ENCODE measurements at places on chromosomes 12 and 14. TPM values are rescaled to one million over a fixed set of nuclear protein-coding genes. Genes with fewer than 3 reads are reported as not detected.

DNA sequence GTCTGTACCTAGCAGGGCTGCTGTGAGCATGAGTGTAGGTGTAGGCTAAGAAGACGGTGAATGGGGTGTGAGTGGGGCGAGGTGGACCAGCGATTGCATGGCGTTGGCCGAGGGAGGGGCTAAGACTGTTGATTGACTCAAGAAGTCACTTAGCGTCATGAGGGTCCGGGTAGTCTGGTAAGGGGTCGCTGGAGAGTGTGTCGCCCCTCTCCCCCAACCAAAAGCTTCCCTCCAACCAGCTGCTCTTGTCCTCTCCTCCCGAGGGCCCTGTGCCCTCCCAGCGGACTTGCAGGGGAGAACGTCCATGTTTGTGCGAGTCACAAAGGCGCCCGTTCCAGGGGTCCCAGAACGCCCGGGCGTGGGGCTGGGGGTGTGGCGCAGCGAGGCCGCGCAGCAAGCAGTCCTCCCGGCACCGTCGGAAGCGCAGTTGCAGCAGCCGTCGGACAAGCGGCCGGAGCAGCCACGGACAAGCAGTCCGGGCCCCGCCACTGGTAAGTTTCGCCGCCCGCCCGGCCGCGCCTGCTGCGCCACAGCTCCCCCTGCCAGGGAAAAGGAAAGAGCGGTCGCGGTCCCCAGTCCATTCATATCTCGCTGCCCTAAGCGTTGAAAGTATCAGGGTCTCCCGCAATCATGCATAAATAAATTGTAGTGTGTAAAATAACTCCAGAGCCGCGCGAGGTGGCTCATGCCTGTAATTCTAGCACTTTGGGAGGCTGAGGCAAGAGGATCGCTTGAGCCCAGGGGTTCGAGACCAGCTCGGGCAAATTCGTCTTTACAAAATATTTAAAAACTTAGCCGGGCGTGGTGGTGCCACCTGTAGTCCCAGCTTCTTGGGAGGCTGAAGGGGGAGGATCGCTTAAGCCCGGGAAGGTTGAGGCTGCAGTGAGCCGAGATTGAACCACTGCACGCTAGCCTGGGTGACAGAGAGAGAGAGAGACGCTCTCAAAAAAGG, at the start of gene CCDC63:
Gene CCDC63 (plus strand): TSS at position 373 of the 952 bp plus-strand sequence. CDS start 5,968 bp downstream, outside the sequence.
- H3K27ac ChIP-seq = no peak within 1 kb of the TSS
- peak; percentile 55 for DNase-seq

DNA sequence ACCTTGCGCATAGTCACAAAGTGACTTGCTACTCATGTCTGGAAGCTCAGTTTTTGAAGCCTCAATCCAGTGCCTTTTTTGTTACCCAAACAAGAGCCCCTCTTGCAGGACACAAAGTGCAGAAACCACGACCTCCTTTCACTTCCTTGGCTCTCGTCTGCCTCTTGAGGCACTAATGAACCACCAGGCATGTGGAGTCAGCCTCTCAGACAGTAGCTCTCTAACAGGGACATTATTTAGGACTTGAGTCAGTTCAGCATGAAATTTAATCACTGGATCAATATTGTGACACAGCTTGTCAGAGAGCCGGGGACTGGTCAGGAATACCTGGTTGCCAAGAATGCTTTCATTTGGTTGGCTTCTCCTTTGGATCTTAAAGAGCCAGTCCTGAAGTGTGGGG, 46.7 kb downstream of the HSPB8 start:
- no peak overlapping the region for H3K4me3 ChIP-seq
- no peak for DNase-seq
- no peaks in the 10 kb centered on the region for H3K4me1 ChIP-seq
- no peak overlapping the region for H3K27ac ChIP-seq

DNA sequence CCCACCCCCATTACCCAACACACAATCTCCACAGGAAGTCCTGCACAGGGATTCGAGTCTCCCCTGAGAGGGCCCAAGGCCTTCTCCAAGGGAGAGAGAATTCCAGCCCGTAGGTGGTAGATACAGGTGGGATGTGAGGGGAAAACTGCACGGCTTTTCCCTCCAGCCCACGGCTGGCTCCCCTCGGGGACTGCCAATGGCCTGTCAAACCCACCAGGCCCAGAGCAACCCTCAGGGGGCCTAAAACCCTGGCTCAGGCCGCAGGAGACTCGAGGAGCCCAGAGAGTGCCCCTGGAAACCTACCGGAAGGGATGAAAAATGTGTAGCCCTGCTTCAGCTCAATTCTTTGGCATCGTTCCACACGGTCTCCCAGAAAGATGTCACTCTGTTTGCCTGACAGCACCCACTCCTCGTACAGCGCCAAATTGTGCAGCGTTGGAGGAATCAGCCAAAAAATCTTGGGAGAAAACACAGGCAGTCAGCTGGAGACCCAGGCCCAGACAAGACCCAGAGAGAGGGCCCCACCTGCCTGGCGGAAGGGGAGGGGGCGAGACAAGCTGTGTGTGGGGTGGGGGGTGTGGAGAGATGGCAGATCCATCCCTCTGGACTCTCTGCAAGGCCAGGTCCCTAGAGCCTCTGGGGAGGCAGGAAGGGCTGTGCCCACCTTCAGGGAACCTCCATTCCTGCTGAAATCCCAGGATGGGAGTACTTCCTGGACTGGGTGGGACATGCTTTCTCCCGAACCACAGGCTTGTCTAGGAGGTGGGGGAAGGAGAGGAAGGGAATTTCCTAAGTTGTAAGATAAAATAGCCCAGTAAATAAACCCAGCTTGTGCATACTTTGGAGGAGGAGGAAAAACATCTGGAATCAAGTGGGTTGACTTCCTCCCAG, 48.1 kb downstream of the KDM2B start:
- H3K36me3 ChIP-seq = no peaks in the 10 kb centered on the region
- no peak overlapping the region for H3K27ac ChIP-seq
- H3K4me1 ChIP-seq = peaks cover 33% of the 10 kb centered on the region
- peak; percentile 26 for DNase-seq

Gene GPRC5D
- not detected for total RNA-seq

DNA sequence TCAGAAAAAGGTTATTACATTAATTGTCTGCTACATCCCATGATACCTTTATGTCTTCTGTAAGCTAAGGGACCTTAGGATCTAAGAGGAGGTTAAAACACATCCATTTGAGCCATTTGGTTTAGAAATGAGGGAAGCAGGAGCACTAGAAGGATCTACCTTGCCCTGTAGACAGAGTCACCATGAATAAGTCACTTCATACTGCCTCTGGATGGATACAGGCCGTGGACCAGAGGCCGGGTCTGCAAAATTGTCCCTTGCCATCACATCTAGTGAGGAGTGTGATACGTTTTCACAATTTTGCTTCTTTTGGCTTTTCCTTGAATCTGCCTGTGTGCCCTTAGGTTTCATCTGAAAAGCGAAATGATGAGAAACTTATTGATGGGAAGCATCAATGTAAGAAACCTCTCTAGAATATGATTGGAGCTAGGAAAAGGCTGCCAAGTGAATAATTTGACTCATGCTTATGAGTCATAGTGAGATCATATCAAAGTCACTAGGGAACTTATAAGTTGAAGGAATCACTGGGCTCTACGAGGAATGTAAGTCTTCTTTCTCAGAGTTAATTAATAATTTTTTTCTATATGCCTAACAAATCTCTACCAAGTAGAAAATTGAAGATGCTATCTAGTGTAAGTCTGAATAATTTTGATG, 10.8 kb downstream of the GLRX5 start:
- H3K36me3 ChIP-seq = peaks cover 3% of the 10 kb centered on the region
- peaks cover 3% of the 10 kb centered on the region for H3K4me1 ChIP-seq
- H3K4me3 ChIP-seq = no peak overlapping the region
- DNase-seq = peak; percentile 96

Gene RTN1
- 0.17 TPM for total RNA-seq

DNA sequence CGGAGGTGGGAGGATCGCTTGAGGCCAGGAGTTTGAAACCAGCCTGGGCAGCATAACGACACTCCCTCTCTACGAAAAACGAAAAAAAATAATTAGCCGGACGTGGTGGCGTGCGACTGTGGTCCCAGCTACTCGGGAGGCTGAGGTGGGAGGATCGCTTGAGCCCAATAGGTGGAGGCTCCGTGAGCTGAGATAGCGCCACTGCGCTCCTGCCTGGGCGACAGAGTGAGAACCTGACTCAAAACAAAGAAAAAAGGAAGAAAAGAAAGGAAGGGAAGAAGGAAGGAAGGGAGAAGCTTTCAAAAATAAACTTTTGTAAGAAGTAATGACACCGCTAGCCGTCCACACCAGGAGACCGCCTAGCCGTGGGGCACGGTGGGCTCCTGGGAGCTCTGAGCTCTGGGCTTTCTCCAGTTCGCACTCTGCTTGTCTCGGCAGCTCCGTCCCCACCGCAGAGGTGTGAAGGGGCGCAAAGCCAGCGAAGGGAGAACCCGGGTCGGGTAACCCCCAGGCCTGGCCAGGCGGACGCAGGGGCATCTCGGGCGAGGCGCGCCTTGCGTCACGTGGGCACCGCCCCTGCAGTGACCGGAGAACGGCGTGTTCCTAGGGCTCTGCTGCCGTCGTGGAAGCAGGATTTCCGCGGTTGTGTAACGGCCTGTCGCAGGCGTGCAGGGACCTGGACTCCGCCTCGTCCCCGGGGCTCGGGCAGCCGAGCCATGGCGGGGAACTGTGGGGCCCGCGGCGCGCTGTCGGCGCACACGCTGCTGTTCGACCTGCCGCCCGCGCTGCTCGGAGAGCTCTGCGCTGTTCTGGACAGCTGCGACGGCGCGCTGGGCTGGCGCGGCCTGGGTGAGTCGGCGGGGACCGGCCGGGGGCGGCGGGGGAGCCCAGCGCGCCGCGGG, at the start of gene IRAK3:
Gene IRAK3 (plus strand): TSS at position 631 of the 902 bp plus-strand sequence. CDS start 86 bp downstream, at position 717.
- no peaks in the 10 kb centered on the region for H3K36me3 ChIP-seq
- H3K4me1 ChIP-seq = no peaks in the 10 kb centered on the region
- DNase-seq = peak; percentile 37

DNA sequence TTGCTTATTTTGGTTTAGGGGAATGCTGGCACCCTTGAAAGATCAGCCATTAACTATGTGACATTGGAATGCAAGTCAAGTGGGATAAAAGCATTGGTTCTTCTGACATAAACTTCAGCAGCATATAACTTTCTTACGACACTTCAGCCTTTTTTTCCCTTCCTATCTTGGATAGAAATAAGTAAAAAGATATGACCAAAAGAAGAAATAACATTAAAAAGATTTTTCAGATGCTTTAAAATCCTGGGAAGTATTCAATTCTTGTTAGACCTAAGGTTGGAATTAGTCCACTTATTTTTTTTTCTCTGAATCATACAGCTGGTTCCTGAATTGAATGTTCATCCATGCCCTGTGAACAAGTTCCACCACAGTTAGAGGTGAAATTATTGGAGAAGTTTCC, 85.6 kb upstream of the TSPAN8 start:
- no peaks in the 10 kb centered on the region for H3K36me3 ChIP-seq
- H3K4me3 ChIP-seq = no peak overlapping the region
- DNase-seq = no peak
- no peaks in the 10 kb centered on the region for H3K4me1 ChIP-seq

- H3K4me1 ChIP-seq = no peaks in the 10 kb centered on the region
- DNase-seq = no peak
- no peak overlapping the region for H3K4me3 ChIP-seq
- no peaks in the 10 kb centered on the region for H3K36me3 ChIP-seq
- H3K27me3 ChIP-seq = no peaks in the 10 kb centered on the region
- no peak overlapping the region for H3K27ac ChIP-seq
Measured at GRCh38 chr14:95134304-95134933, 22.9 kb downstream of the DICER1 start.

- no peak overlapping the region for H3K4me3 ChIP-seq
- H3K36me3 ChIP-seq = no peaks in the 10 kb centered on the region
- DNase-seq = no peak
- H3K4me1 ChIP-seq = no peaks in the 10 kb centered on the region
Measured at GRCh38 chr12:93594766-93595311, 22.4 kb downstream of the SOCS2 start.

Gene CIROP
- total RNA-seq = 1.0 TPM

- H3K27ac ChIP-seq = peak overlapping the region; percentile 55
- no peaks in the 10 kb centered on the region for H3K27me3 ChIP-seq
- peaks cover 3% of the 10 kb centered on the region for H3K36me3 ChIP-seq
Measured at GRCh38 chr14:50321009-50321660, 9.0 kb downstream of the DMAC2L start.

- H3K4me3 ChIP-seq = no peak overlapping the region
- peak; percentile 87 for DNase-seq
- H3K4me1 ChIP-seq = peaks cover 38% of the 10 kb centered on the region
- H3K27me3 ChIP-seq = no peaks in the 10 kb centered on the region
- H3K27ac ChIP-seq = peak overlapping the region; percentile 53
Measured at GRCh38 chr14:95496690-95497259, 19.7 kb downstream of the SYNE3 start.

Gene TC2N
- total RNA-seq = 0.26 TPM

Gene ZFHX2
- total RNA-seq = 0.33 TPM

Data from fibroblast of lung (primary cell).